ENCODE measurements at places on chromosomes 7 and 10. TPM values are rescaled to one million over a fixed set of nuclear protein-coding genes. Genes with fewer than 3 reads are reported as not detected.

- no peak for DNase-seq
Observed at GRCh38 chr10:29239569-29240472, 49.0 kb upstream of the LYZL1 start.

GRCh38 chr7:41809116-41809515 is 106.2 kb upstream of the INHBA start:
- no peak for DNase-seq

GRCh38 chr7:134129856-134130523 is 2.9 kb downstream of the LRGUK start:
- DNase-seq = no peak

- DNase-seq = no peak
Observed at GRCh38 chr10:101373063-101373462, 19.1 kb downstream of the BTRC start.

The ATOH7 gene
- not detected for total RNA-seq

DNA sequence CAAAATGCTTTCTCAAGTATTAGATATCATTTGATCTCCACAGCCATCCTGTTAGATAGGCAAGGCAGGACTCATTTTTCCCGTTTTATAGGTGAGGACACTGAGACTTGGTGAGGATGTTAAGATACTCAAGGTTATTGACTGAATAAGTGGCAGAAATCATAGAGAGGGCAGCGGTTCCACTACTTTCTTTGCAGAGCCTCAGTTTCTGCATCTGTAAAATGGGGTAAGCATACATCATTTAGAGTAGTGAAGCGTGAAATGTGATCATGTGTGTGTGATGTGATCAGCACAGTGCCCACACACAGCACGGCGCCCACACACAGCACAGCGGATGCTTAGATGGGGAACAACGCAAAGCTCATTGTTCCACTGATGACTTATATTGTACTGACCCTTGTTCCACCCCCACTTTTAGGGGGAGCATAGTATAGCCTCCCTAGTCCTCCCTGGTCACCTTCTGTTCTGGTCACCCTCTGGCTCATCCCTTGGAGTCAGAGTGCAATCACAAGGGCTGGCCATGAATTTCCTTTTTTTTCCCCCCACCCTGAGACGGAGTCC is 10.5 kb downstream of the UBTD1 start:
- DNase-seq = no peak

The LRRN3 gene
- not detected for total RNA-seq

- no peak for DNase-seq
Observed at GRCh38 chr7:422886-423225, 96.8 kb downstream of the PDGFA start.

- DNase-seq = no peak
Observed at GRCh38 chr10:71394926-71395562, 1.7 kb upstream of the CDH23 start.

The GJD4 gene
- total RNA-seq = not detected

GRCh38 chr7:127678947-127679346 is 27.0 kb downstream of the SND1 start:
- DNase-seq = no peak

The ERVW-1 gene
- not detected for total RNA-seq

The VSTM2A gene
- total RNA-seq = not detected

GRCh38 chr10:92052088-92052487 is 128.5 kb downstream of the BTAF1 start:
- DNase-seq = no peak

The SMKR1 gene
- 3.8 TPM for total RNA-seq

The SSBP1 gene
- 89.1 TPM for total RNA-seq

The VAX1 gene
- not detected for total RNA-seq

- no peak for DNase-seq
Observed at GRCh38 chr7:149719050-149719899, 54.1 kb downstream of the ZNF467 start.

The ZPBP gene
- total RNA-seq = not detected

GRCh38 chr10:127899766-127900387 is 7.0 kb upstream of the PTPRE start:
- no peak for DNase-seq

DNA sequence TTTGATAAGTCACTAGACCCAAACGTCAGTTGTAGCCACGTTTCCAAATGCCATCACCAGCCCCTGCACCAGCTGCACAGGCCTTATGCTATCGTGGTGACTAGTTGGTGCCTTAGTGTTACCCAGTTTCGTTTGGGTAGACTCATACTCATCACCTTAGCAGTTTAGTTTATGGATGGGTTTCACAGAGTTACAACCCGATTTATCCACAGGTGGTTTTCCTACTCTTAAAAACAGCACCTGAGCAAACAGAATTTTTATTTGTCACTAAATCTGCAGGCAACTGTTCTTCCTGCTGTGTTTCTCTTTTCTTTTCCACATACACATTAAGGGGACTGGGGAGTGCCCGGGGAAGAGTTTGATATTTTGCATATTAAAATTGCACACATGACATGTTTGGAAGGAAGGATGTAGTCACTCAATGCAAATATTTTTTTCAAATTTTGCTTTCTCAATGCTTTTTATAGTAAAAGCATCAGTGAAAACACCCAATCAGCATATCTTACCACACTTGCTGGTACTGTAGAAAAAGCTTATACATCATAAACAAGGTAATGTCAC is 41.6 kb downstream of the PDSS1 start:
- peak; percentile 72 for DNase-seq

DNA sequence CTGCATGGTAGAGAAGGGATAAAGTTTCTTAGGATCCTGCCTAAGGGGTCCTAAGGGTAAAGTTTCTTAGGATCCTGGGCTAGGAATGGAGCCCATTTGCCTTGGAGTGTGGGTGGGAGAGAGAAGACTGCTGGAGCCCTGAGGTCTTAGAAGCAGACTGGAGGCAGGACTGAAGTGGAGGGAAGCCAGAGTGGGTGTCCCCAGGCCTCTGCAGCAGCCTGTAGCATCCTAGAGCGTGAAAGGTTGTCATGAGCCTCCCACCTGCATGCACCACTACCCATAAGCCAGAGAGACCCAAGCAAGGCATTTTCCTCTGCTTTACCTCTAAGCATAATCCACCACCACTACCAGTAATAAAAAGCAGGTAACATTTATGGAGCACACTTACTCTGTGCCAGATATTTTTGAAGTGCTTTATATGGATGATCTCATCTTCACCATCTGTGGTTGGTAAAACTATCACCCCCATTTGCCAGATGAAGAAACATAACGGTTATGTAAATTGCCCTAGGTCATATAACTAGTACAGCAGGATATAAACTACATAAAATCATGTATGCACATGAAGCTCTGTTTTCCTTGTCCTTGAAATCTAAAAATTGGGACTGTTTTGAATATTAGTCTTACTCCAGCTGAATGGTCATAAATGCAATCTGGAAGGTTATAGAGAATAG is 103.5 kb upstream of the CCDC6 start:
- no peak for DNase-seq

The SCART1 gene
- 7.3 TPM for total RNA-seq

DNA sequence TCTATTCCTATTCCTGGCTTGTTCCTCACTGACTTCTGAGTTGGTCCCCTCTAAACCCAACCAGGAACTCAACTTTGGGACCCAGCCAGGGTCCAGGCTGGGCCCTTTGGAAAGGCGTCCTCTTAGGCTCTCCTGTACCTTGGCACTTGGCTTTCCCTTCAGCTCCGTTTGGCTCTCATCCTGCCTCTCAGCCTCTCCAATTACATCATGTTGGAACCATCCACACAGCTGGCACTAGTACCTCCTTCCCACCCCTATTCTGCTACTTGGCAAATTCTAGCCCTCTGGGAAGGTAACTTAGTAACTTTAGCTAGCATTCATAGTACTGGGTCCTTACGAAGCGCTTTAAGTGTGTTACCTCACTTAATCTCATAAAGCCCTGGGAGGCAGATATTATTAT is 205.3 kb upstream of the HABP2 start:
- no peak for DNase-seq

The STYXL1 gene
- total RNA-seq = 15.2 TPM

- DNase-seq = no peak
Observed at GRCh38 chr7:48901966-48902365, 22.4 kb upstream of the CDC14C start.

The FAM25G gene
- total RNA-seq = not detected

DNA sequence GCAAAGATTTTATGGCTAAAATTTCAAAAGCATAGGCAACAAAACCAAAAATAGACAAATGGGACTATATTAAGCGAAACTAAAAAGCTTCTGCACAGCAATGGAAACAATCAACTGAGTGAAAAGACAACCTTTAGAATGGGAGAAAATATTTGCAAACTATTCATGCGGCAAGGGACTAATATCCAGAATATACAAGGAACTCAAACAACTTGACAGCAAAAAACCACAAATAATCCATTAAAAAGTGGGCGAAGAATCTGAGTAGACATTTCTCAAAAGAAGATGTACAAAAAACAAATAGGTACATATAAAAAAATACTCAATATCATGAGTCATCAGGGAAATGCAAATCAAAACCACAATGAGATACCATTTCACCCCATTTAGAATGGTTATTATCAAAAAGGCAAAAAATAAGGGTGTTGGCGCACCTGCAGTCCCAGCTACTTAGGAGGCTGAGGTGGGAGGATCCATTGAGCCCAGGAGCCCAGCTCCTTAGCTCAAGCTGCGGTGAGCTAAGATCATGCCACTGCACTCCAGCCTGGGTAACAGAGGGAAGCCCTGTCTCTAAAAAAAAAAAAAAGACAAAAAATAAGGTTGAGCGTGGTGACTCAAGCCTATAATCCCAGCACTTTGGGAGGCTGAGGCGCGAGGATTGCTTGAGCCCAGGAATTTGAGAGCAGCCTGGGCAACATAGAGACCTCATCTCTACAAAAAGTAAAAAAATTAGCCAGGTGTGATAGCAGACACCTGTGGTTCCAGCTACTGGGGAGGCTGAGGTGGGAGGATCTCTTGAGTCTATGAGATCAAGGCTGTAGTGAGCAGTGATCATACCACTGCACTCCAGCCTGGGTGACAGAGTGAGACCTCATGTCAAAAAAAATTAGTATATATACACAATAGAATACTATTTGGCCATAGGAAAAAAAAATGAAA is 4.2 kb upstream of the CCM2 start:
- peak; percentile 46 for DNase-seq

DNA sequence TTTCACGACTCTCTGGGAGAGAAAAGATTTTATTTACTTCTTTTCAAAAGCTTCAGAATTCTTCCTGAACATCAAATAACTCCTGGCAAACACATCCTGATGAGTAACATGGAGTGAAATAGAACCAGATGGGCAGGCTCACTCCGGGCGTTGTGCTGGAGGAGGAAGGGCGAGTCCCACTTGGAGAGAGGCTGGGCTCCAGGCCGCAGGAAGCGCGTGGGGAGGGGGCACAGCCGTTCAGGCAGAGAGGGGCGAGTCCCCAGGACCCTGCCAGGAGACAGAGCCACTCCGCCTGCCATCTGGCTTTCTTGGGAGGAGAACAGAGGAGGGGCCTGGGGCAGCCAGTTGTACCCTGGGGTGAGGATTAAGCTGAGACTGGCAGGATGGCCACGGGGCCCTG is 265.9 kb upstream of the ZMIZ1 start:
- no peak for DNase-seq

DNA sequence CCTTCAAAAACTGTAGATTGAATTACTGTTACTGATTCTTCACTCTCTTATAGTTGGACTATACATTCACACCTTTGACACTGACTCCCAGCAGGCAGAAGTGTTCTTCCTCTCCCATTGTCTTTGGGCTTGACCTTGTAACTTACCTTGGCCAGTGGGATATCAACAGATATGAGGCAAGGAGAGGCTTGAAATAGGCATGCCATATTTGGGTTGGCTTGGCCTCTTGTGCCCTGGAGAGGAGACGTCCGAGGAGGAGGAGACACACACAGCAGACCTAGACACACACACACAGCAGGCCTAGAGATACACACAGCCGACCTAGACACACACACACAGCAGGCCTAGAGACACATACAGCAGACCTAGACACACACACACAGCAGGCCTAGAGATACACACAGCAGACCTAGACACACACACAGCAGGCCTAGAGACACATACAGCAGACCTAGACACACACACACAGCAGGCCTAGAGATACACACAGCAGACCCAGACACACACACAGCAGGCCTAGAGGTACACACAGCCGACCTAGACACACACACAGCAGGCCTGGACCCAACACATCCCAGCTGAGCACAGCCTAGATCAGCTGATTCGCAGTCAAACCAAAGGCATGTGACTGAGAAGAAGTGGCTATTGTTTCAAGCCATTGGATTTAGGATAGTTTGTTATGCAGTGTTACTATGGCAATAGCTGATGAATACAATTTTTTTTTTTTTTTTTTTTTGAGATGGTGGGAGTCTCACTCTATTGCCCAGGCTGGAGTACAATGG is 12.5 kb upstream of the GNA12 start:
- DNase-seq = no peak

DNA sequence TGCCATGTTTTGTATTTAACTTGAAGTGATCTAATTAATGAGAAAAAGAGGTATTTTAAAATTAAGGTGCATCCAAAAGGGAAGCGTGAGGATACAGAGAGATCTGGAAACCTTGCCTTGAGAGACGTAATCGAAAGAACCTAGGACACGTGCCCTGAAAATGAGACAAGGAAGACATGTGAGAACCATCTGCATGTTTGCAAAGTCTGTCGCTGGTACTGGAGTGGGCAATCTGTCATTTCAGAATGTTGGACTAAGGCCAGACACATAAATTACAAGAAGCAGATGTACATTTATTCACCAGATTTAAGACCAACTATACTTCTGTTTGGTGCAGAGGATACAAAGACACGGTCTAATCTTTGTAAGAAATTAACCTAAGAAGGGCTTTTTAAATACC is 9.2 kb downstream of the AGR2 start:
- DNase-seq = no peak

The TMEM26 gene
- total RNA-seq = not detected

The TSPAN12 gene
- not detected for total RNA-seq

All from B cell (primary cell).